ENCODE measurements at places on chromosomes 5 and 9.

- no peak for DNase-seq
Observed at GRCh38 chr5:8912106-8912505, 633.8 kb downstream of the SEMA5A start.

DNA sequence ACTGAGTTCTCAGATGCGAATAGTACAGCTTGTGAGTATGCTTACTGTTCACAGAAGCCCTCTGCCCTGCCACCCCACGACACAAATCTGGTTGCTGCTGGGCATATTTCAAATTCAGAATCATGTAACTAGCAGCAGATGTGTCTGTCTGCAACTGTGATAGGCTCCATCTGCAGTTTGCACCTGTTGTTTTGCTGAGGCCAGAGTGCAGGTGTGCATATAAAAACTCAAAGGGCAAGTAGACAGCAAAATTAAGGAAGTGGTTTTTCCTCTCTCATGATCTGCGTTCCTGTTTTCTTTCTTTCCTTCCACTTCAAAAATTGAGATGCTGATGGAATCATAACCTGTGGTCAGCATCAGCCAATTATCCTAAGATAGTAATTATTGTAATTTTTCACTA, 1000.5 kb downstream of the PTPRD start:
- DNase-seq: no peak

- DNase-seq: peak; percentile 63
Observed at GRCh38 chr9:7185612-7186011, 427.8 kb downstream of the KDM4C start.

GRCh38 chr5:33737697-33738096, 154.1 kb downstream of the ADAMTS12 start:
- DNase-seq: no peak

DNA sequence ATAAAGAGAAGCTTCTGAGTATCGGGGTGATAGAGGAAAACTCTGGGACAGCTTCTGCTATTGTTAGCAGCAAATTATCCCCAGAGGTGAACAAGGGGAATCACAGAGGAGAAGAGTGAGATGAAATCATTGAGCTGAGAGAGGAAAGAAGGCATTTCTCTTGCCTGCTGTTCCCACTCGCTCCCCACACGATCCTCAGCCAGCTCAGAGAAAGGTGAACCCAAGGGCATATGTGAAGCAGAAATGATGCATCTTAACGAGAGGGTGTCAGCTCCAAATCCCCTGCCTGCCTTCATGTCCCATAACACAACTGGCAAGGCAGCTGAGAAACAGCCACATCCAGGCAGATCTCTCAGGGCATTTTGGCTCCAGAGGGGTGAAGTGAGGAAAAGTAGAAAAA, 111.6 kb downstream of the BRINP1 start:
- DNase-seq: no peak

DNA sequence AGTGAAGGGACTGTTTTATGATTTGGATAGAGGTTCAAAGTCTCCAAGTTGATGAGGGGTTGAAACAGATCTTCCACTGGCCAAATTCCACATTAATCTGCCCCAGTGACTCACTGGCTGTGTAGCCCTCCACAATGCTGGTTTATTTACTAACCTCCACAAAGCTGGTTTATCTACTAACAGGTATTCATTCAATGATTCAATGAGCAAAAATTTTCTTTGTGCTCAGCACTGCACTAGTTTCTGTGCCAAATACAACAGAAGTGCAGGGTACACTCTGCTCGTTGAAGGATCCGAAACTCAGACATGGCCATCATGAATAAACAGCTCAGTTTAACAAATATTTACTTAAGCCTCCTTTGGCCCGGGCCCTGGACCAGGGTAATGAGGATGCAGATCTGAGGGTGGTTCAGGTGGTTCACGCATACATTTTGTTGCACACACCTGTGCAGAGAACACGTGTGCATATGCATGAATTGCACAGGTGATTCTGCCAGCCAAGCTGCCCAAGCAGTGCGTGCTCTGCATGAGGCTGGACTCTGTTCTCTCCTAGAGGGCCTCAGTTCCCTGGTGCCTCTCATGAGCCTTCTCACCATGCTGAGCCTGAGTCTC, 71.0 kb downstream of the SH3PXD2B start:
- no peak for DNase-seq

- no peak for DNase-seq
Observed at GRCh38 chr5:6108981-6109825, 269.1 kb downstream of the MED10 start.

- no peak for DNase-seq
Observed at GRCh38 chr5:131509801-131510200, 125.2 kb downstream of the RAPGEF6 start.

GRCh38 chr5:145586661-145587307, 248.4 kb downstream of the PRELID2 start:
- no peak for DNase-seq

DNA sequence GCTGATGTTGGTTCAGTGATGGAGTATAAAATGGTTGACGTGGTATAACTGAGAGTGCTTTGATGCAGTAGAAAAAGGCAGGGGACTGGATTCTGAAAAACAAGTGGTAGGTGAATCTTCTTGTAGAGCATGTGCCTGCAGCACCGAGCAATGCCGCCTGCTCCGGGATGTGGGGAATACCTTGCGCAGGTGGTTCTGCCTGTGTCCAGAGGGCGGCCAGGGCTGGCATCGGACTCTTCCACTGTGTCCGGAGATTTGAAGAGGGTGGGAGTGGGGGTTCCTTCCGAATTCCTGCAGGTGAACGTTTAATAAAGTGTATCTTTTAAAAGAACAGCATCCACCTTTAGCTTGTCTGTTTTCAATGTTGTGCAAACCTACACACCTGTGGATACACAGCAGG, 238.0 kb downstream of the FANCC start:
- DNase-seq: no peak

GRCh38 chr5:6631441-6631840, 1.4 kb downstream of the NSUN2 start:
- DNase-seq: no peak

- no peak for DNase-seq
Observed at GRCh38 chr5:56155992-56156584, 77.0 kb downstream of the ANKRD55 start.

DNA sequence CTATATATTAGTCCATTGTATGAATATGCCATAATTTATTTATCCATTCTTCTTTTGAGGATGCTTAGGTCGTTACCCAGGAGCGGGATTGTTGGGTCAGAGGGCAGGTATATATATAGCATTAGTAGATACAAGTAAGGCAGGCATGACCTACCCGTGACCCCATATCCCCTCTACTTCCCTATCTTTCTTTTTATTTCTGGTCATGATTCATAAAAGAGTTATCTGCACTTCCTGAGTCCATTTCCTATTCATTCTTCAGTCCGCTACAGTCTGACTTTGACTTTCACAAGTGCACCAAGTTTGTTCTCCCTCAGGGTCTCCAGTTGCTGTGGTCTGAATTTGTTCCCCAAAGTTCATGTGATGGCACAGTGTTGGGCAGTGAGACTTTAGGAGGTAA, 6.9 kb downstream of the RHOBTB3 start:
- DNase-seq: no peak

- DNase-seq: no peak
Observed at GRCh38 chr5:150022681-150023080, 22.1 kb downstream of the HMGXB3 start.

- DNase-seq: no peak
Observed at GRCh38 chr9:6014670-6015270, 654 bp downstream of the RANBP6 start.

- DNase-seq: peak; percentile 73
Observed at GRCh38 chr5:56175488-56175887, 57.6 kb downstream of the ANKRD55 start.

- no peak for DNase-seq
Observed at GRCh38 chr5:174400461-174400860, 323.9 kb upstream of the MSX2 start.

DNA sequence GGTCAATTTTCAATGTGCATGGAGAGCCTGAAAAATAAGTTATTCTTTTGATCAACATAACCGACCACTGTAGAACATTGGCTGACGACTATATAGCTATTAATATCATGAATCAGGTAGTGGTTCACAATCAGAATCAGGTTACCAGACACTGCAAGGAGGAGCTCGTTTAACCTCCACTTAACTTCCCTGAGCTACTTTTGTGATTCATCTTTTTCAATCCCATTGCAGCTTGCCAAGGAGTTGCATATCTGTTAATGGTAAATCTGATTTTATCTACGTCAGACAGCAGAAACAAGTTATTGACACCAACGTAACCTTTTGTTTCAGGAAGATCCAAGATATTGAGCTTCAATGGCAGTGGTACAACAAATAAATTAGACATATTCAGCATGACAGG, 2263.8 kb upstream of the ACO1 start:
- DNase-seq: no peak

DNA sequence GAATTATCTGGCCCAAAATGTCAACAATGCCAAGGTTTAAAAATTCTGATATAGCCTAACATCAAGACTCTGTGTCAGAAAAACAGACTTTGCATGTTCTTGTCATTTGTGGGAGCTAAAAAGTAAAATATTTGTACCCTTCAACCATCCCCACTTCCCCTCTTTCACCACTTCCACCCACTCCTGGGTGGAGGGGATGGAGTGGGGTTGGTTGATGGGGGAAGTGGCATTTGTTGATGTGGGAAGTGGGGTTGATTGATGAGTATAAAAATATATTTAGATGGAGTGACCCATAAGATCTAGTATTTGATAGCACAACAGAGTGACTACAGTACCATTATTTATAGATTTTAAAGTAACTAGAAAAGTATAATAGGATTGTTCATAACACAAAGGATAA, 55.0 kb upstream of the C9orf72 start:
- no peak for DNase-seq

- DNase-seq: no peak
Observed at GRCh38 chr5:146751781-146752401, 126.7 kb downstream of the PPP2R2B start.

DNA sequence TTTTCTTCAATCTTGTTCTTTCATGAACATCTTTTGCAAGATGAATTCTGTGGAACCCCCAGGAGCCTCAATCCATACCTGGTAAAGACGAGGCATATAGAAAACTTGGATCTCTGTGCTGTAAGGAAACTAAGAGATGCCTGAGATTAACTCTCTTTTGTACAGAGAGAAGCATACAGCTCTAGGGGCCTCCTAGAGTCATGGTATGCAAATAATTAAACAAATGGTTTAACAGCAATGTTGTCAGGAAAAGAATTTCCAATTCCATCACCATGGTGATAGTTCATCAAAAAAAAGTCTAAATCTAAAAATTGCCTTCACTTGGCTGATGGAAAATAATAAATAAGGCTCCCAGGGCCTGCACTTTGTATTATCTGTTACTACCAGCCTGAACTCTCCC, 275.4 kb downstream of the SLIT3 start:
- no peak for DNase-seq

DNA sequence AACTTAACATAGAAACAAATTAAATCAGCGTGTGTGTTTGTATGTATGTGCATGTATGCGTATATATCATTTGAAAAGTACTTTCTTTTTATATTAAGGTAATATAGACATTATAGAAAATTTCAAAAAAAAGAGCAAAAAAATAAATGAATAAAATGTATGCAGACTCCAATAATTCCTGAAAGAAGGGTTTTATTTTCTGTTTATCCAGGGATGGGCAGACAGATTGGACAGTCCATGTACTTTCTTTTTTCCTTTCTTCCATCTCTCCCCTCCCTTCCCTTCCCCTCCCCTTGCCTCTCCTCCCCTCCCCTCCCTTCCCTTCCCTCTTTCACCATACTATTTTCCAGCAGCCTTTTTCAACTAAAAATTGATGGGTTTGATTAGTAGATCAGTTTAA, 123.8 kb downstream of the SGCD start:
- no peak for DNase-seq

- DNase-seq: peak; percentile 16
Observed at GRCh38 chr5:83430130-83431010, 41.2 kb upstream of the VCAN start.

Data from AG09309 (cell line).